ENCODE measurements at places on chromosomes 1 and 21.

DNA sequence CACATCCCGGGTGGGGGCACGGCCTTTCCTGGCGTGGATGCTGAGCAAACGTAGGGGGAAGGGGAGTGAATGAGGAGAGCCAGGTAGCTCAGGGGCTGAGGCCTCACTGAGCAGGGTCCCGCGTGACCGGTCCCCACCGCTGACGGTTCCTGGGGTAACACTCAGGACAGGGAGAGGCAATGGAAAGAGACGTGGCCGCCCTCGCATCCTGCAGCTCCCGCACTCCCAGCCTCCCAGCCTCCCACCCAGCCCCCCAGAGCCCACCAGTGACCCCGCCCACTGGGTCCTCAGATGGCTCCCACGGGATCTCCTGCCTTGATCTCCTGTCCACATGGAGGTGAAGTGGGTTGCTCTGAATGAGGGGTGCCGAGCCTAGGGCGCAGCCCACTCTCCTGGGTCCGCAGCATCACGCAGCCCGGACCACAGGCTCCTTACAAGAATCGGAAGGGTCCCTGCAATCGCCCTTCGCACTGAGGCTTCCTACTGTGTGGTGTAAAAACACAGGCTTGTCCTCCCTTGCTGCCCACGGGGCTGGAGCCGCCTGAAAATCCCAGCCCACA is 2.4 kb downstream of the TSPEAR start:
- no peak for DNase-seq

GRCh38 chr1:171137580-171137979 is 46.9 kb downstream of the FMO3 start:
- DNase-seq, result peak; percentile 28

DNA sequence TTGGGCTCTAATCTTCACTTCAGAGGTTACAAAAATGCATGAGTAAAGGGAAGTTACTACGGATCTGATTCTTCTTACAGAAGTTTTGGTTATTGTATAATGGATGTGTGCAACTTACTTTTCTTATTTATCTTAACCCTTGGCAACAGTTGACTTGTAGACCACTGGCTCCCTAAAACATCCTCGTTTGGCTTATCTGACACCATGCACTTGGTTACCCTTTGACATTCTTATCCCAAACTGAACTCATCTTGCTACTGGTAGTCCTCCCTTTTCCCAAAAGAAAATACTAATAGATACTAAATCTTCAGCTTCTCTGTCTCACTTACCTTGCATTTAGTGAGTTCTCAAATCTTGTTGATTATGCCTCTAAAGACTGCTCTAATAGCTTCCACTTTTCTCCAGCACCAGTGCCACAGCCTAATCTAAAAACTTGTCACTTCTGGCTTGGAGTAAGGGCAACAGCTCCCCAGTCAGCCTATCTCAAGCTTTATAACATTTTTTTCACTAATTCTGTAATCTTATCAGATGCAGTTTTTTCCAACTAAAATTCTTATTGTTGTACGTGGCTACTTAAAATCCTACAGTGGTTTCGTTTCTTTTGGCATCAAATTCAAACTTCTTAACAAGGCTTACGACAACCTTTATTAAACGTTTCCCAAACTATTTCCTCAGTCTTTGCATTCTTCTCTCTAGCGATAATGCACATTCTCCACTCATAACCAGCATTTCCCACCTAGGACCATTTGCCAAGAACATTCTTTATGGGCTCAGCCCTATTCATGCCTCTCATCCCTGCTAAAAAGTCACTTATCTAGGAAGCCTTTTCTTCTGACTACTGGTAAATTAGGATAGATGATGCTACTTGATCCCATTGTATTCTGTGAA is 204.2 kb downstream of the KCNT2 start:
- DNase-seq, result no peak

GRCh38 chr1:224668984-224669383 is 52.9 kb downstream of the CNIH3 start:
- no peak for DNase-seq

- no peak for DNase-seq
These were observed 27.9 kb downstream of the DOP1B start for GRCh38 chr21:36184545-36184944.

DNA sequence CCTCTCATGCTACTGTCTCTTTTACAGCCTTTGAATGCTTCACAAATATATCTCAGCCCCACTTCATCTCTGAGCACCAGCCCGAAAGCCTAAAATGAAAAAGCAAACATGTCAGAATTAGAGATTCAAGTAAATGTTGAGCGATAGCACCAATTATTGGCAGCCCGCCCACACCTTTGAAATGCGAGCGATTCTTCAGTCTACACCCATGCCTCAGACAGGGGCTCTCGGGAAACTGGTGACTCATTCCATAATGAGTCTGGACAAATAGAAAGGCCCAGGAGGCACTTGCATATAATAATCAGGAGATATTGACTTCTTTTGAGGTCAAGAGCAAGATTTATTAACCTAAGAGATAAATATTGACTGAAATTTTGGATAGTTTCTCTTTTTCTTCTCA is 487.3 kb upstream of the PTBP2 start:
- DNase-seq, result no peak

DNA sequence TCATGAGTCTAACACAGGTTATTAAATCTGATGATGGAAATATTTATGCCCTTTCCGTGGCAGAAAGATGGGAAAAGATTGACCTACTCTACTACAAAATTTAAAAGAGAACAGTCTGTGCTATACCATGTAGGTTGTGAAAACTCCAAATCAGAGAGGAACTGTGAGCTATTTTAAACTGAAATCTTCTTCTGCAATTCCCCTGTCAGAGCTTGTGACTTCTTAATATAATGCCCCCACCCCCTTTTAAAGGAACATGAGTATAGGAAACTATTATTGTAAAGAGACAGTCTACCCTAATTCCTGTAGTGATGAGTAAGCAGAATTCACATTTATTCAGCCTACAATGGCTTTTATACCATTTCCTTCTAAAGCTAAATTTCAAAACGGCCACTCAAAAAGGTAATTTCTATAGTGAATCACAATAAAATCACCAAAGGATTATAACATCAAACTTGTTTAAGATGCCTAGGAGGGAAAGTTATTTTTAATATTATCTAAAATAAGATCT is 11.7 kb downstream of the DSCAM start:
- DNase-seq, result no peak

GRCh38 chr1:153818876-153819275 is 43.7 kb downstream of the SLC27A3 start:
- DNase-seq, result no peak

- DNase-seq, result no peak
These were observed 8.3 kb downstream of the TTC22 start for GRCh38 chr1:54792686-54793282.

DNA sequence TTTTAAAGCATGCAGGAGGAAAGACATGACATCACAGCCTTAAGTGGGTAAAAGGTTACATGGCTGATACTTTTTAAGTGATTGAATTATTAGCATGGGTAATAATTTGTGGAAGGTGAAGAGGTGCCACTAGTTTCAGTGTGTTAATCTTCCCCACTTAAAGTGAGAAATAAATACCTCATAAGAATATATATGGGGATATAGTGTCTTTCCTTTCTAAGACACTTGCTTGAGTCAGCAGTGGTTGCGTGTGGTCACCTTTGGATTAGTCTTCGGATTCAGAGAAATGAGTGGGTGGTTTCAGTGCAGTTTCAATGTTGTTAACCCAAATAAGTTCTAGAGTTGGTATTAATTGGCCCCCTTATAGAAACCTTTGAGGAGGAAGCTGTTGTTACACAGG is 94.1 kb downstream of the ADGRL2 start:
- DNase-seq, result no peak

DNA sequence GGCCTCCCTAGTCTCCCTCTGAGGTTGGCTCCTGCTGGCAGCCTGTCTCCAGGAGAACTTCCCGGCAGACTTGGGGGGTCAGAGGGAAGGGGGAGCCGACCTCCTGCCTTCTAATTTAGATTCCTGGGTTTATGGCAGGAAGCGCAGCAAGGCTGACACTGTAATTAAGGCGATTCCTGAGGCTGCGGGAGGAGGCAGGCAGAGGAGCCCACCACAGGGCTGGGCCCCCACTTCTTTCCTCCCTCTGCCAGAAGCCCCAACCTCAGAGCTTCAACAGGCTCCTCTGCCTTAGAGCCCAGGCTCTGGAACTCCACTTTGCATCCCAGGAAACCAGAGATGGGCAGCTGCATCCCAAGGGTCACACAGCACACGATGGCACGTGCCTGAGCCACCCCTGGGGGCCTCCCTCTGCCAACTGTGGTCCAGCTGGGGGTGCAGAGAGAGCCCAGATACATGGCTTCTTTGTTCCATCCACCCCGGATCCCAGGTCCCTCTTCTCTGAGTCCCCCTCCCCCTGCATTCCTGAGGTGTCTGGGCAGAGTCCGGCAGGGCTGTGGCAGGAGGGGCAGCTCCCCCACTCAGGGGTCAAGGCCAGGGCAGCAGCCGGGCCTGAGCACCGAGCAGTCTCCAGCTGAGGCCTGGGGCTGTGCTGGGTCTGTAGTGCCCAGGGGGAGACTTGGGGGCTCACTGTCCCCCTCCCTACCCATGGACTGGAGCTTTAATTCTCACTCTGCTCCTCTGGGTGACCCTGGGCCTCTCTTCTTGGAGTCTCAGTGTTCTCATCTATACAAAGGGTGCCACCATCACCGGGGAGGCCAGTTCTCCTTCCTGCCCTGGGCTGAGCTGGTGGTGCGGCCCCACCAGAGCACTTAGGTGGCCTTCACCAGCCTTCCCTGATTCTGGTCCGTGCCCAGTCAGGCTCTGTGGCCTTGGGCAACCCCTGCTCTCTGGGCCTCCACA is 39.4 kb upstream of the FAM131C start:
- no peak for DNase-seq

DNA sequence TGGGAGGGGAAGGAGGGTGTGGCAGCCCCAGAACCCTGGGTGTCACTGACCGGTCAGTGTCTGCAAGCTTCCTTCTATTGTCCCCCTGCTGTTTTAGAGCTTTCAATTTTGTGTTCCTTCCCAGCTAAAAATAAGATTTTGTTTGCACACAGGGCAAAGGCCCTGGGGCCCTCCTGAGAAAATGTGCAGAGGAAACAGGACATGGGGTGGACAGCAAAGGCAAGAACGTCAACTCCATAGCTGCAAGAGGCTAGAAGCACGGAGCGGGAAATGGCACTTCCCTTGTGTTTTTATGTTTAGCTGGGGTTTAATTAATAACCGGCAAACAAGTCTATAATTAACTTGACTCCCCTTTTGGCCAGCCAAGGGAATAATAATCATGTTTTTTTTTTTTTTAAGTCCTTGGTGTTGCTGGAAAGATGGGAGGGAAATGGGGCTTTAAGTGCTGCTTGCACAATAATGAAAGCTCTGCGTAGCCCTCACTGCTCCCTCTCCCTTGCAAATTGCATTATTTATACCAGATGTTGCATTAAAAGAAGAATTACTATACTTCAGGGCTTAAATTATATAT is 261.4 kb upstream of the USP24 start:
- no peak for DNase-seq

GRCh38 chr1:30779294-30780071 is 21.9 kb upstream of the LAPTM5 start:
- DNase-seq, result peak; percentile 56

GRCh38 chr1:17515902-17516301 is 23.6 kb upstream of the ARHGEF10L start:
- no peak for DNase-seq

GRCh38 chr1:19337289-19337688 is 25.2 kb downstream of the SLC66A1 start:
- DNase-seq, result no peak

DNA sequence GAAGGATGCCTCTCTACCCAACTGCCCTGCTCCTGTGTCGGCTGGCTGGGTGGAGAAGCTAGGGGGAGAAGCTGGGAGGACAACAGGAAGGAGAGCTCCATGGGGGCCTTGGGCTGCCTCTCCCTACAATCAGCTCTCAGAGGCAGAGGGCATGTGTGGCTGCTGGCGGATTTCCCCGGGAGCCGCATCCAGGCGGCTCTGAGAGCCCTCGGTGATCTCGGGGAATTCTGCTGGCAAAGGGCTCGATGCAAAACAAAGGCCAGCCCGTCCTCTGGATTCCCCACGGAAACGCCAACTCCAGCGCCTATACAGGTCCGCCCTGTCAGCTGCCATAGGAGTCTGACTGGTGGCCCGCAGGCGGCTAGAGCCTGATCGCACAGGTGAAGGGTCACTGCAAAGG is 26.4 kb upstream of the EVA1B start:
- DNase-seq, result no peak

- no peak for DNase-seq
These were observed 21.3 kb upstream of the RNU1-4 start for GRCh38 chr1:16718908-16719533.

GRCh38 chr1:50416553-50417453 is 6.4 kb downstream of the DMRTA2 start:
- DNase-seq, result no peak

DNA sequence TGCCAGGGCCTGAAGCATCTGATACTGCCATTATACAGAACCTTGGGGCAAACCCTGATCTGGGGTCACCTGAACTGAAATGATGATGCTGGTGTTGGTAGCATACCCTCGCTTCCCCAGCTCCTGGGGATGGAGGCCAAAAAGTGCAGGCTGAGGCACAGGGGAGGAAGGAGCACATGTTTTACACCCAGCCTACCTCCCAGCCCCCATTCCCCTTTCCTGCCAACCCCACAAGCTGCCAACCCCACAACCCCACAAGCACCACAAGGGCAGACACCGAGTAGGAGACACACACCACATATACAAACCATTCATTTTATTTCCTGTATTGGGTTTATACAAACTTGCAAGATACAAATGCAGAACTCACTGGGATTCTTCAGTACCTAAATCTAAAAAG is 4.8 kb upstream of the GOLT1A start:
- DNase-seq, result no peak

GRCh38 chr1:238187575-238187949 is 296.8 kb upstream of the ZP4 start:
- no peak for DNase-seq
